Stimulated activated CD4-positive, alpha-beta T cell treated with anti-CD3 and anti-CD28 coated beads, Interleukin-2, amount 100 ng/mL, for 48 hours (primary cell): ENCODE measurements at places on chromosomes 2 and 18.

GRCh38 chr18:57002627-57003026 is 144.3 kb upstream of the BOD1L2 start:
- no peak for DNase-seq

GRCh38 chr18:31206787-31207381 is 44.2 kb upstream of the DSC1 start:
- no peak for DNase-seq

- DNase-seq = no peak
Observed at GRCh38 chr2:47016172-47016913, 100.7 kb upstream of the MCFD2 start.

- no peak for DNase-seq
Observed at GRCh38 chr2:84906108-84906899, 848 bp downstream of the TMSB10 start.

DNA sequence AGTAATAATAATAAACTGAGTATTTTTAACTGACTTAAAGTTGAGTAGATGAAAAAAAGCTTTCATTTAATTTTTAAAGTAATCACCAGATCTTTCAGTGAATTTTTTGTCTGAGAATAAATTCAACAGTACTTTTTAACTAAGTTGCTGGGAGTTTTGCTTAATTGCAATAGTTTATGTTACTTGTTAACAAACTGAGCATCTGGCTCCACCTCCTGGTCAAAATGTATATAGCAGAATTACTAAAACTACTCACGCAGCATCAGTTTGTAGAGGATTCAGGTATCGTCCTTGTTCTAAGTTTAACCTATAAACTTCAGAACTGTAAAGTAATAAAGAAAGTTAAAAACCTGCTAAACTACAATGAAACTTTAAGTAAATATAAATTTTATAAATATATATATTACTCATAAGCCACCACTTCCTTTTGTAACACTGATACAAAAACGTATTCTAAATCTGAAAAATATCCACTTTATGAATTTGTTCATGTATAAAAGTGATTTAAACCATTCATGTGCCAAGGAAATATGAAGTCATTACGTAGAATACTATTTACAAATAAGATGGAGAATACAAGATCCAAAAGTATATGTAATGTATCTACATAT is 21.3 kb downstream of the NOL10 start:
- DNase-seq = no peak

DNA sequence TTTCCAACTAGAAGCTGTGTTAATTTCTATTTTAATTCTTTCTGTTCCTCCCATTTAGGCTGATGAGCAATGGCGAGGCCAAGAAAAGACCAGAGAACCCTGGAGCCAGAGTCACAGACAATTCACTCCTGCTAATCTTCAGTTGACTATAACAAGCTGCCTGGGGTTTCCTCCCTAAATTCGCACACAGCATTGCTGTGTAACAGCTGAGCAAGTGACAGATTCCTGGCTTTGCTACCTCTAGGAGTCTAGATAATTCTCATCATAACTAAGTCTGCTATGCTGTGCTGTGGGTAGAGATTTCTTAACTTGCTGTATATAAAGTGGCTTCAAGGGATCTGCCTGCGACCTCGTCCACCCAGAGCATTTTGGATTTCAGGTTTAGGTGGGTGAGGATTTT is 131.3 kb upstream of the REV1 start:
- DNase-seq = no peak

- DNase-seq = no peak
Observed at GRCh38 chr18:7617738-7618422, 50.8 kb downstream of the PTPRM start.

- no peak for DNase-seq
Observed at GRCh38 chr18:11866329-11866728, 15.1 kb downstream of the CHMP1B start.

DNA sequence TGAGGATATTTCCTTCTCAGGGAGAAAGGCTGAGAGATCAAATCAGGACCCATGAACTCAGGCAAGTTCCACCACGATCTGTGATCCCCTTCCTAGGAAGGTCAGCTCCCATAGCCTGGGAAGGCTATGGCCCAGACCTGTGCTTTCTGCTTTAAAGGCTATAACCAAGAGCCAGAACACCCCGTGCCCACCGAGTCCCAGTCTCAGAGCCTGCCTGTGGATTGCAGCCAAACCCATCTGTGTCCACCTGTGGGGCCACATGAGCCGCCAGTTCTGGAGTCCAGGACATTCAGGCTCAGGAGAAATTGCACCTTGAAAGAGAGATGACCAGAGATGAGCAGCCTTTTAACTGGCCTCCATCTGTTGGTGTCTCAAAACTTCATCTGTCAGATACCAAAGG is 46.9 kb downstream of the MAL start:
- DNase-seq = no peak

GRCh38 chr2:25532521-25532920 is 140.9 kb downstream of the DTNB start:
- no peak for DNase-seq
